ENCODE measurements at places on chromosomes 7 and 10.

DNA sequence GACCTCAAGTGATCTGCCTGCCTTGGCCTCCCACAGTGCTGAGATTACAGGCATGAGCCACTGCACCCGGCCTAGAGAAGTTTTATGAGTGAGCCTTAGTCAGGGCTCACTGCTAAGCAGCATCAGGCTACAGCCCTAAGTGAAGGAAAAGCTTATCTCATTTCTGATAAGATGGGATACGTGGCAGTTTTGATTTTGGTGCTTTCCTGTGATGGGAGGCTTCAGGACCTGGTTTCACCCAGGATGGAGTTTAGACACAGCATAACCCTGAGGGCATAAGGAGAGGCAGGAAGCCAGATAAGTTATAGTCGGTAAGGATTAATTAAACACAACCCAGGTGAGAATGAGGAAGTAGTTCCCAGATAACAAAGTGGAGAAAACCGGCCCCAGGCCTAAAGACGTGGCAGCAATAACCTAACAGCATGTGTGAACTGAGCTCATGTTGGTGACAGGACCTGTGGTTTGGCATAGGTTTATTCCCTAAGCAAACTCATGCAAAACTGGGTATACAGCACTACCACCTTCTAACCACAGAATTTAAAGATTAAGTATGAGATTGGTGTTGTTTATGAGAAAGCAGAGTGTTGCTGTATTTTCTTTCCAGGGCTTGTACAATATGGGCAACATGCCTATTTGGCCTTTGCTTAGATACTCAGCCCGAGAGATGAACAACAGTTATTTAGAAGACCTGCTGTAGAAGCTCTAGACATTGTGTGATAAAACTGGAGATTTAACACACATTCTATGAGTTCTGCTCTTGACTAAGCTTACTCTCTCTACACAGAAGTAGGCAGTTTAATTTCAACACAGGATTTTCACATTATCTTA is 119.4 kb downstream of the COL28A1 start:
- no peak for DNase-seq

DNA sequence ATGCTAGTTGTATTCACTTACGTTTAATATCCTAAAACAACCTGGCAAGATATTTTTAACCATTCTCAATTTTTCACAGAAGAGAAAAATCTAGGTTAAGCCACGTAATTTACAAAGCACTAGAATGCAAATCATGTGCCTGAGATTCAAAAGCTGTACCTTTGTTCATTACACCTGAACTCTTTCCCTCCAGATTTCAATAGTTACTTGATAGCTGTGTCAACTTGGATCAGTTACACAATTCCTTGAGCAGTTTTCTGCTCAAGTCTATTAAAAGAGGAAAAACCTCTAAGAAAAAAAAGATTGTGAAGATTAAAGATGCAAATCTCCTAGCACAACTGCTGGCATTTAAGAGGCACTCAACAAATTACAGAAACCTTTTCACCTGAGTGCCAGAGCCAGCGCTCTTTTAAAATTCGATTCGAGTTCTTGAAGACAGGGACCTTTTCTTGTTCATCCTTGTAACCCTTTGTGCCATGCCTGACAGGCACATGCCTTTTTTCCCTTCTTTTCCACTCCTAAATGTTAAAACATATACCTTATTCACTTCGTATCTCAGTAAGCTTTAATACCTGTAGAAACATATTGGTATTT is 886 bp downstream of the NSUN6 start:
- DNase-seq, result no peak

GRCh38 chr10:132066812-132067211 is 1.1 kb downstream of the JAKMIP3 start:
- no peak for DNase-seq

DNA sequence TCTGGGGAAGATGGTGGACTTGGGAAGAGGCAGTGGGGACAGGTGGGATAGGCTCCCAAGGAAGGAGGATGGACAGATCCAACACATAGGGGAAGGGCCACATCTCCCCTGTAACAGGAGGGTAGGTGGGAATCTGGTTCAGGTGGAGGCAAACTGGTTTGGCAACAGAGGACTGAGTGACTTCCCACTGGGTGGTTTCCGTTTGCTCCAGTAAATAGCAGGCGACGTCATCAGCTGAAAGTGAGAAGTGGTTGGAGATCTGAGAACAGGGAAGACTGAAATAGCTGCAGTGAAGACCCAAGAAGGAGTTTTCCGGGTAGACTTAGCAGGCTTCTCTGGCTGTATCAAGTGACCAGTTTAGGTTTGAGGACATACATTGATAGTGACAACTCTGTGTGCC is 504.4 kb downstream of the GALNT17 start:
- no peak for DNase-seq

GRCh38 chr7:116807011-116807560 is 55.3 kb upstream of the CAPZA2 start:
- no peak for DNase-seq

- no peak for DNase-seq
Observed at GRCh38 chr10:59055045-59055444, 121.4 kb upstream of the PHYHIPL start.

- DNase-seq, result no peak
Observed at GRCh38 chr7:2996141-2996540, 47.5 kb downstream of the CARD11 start.

GRCh38 chr7:72394016-72394415 is 18.1 kb downstream of the CALN1 start:
- peak; percentile 47 for DNase-seq

GRCh38 chr7:44921607-44922350 is 36.4 kb upstream of the PURB start:
- peak; percentile 81 for DNase-seq
